ENCODE measurements at places on chromosomes 1 and 21.

- no peak for DNase-seq
Measured at GRCh38 chr1:36177589-36178431, 21.9 kb downstream of the MAP7D1 start.

DNA sequence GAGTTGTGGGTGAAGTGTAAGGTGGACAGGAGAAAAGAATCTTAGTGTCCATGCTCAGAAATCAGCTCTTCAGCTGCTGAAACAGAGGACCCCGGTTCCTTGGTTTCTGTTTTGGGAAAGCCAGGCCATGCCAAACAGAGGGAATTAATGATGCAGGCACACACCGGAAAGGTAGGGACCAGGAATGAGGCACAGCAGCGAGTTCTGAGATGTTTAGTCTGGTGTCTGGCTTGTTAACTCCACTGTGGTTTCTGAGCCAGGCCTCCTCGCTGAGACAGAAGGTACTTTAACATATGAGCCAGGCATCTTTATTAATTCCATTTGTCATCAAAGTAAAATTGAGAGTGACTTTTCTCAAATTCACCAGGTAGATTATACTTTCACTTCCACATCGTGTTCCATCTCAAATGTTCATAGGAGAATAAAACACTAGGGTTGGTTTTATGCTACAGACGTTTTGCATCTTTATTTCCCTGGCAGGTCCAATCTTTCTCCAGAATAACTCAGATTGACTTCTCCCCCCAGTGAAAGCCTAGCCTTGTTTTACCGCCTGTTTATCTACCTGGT is 23.5 kb downstream of the LRRC8D start:
- no peak for DNase-seq

- no peak for DNase-seq
Measured at GRCh38 chr21:15433091-15433490, 296.7 kb upstream of the USP25 start.

DNA sequence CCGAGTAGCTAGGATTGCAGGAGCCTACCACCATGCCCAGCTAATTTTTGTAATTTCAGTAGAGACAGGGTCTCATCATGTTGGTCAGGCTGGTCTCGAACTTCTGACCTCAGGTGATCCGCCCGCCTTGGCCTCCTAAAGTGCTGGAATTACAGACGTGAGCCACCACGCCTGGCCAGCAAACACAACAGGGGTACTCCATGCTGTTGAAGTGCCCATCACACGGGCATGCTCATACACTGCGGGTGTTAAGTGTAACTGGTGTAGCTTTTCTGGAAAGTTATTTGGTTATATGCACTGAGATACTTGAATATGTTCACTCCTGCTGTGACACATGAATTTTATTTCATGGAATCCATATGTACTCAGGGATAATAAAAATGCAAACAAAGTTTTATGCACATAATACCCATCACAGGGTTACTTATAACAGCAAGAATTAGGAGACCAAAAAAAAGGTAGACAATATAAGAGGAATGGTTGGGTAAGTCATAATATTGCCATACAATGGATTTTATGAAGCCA is 9.2 kb downstream of the SRSF4 start:
- DNase-seq, result no peak

- peak; percentile 41 for DNase-seq
Measured at GRCh38 chr1:50348449-50349241, 74.6 kb downstream of the DMRTA2 start.

DNA sequence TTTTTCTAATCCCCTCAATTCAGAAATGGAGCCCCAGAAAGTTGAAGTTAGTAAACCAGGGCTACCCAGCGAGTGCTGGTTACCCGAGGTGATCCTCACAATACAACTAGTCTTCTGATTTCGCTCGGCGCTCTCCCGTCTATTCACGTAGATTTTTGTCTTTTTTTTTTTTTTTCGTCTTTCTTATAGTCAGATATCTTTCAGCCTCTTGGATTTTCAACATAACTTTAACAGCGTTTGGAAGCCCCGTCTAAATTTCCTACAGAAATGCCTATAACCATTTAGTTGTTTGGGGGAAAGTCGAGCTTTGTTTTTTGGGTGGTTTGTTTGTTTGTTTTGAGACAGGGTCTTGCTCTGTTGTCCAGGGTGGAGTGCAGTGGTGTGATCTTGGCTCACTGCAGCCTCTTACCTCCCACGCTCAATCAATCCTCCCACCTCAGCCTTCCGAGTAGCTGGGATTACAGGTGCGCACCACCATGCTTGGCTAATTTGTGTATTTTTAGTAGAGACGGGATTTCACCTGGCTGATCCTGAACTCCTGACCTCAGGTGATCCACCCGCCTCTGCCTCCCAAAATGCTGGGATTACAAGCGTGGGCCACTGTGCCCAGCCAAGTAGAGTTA is 818 bp upstream of the TMEM50B start:
- no peak for DNase-seq

- DNase-seq, result no peak
Measured at GRCh38 chr1:147725685-147726084, 34.7 kb downstream of the GJA5 start.

GRCh38 chr1:168945870-168946269 is 160.6 kb upstream of the ATP1B1 start:
- DNase-seq, result no peak

DNA sequence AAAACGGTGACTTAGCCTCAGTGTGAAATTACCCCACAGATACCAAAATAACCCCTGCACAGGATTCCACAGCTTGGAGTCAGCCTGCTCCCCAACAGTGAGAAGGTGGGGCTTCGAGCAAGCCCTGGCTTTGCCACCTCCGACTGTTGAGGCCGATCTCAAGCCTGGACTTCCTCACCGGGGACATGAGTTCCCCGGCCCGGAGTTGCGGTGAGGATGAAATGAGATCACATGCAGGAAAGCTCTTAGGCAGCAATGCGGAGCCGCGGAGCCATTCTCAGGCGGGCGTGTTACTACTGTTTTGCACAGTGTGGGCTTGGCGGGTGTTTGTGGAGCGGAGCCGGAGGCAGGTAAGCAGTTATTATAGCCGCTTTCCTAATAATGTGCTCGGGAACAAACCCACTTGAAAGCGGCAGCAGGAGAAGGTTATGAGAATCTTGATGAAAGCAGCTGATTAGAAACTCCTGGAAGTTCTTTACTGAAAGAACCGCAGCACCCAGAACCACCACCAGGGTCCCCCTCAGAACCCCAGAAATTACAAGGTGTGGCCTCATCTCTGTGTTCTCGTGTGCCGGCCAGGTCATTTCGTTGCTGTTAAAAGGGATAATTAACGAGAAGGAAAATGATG is 3.9 kb upstream of the CLSTN1 start:
- DNase-seq, result no peak

DNA sequence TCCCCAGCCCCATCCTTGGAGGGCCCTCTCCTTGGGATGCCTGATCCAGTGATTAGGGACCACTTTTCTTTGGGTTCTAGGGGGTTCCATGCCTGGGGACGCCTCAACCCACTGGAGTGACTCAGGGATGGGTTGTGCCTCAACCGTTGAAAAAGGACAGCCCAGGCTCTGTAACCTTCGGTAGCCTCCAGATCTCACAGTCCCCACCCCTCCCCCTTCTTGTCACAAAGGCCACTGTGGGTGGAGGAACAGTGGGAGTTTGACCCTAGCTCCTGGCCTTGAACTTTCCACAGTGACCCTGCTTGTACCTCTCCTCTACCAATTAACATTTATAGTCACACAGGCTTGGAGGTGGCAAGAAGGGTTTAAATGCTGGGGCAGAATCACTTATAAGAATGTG is 2.6 kb upstream of the RORC start:
- DNase-seq, result no peak

- no peak for DNase-seq
Measured at GRCh38 chr1:12153181-12153785, 13.5 kb upstream of the TNFRSF1B start.

GRCh38 chr1:6212193-6212959 is 6.5 kb downstream of the RNF207 start:
- no peak for DNase-seq

DNA sequence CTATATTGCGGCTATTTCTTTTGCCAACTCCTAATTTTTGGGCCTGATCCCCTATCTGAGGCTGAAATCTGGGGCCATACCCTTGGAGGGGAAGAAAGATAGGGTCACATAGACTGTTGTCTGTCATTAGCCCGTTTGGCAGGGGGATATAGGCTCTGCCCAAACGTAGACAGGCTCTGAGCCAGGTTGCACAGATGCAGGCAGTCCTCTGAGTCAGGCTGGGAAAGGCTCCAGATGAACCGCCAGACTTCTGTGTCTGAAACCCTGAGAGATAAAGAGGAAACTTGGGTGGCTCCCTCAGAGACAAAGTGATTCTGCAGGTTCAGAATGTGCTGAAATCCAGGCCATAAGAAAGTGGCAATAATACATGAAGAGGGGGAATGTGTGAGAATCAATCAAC is 4.0 kb upstream of the CAP1 start:
- DNase-seq, result no peak

DNA sequence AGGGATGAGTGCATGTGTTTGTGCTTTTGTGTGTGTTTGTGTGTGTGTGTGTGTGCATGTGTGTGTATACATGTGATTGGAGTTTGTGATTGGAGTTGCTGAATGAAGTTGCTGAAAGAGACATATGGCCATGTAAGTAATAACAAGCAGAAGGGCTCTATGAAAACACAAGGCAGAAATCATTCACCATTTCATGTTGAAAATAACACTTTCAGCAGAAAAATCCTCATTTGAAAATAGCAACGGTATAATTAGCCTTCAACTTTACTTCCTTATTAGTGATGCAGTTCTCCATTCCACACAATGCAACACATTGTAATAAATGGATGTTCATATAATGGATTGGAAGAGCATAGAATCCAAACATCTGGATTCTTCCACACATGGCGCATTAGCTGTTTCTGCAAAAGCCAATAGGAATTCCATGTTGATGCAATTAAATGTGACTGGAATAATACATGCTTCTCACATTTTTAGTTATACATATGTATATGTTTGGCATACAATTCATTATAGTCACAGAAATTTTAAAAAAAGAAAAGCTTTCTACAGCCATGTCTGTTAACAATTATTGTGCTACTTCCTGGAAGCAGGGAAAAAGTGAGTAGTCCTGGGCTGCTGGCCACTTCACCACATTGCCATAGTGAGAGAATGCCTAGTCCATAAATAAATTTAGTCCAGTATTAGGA is 538.0 kb downstream of the LTN1 start:
- peak; percentile 82 for DNase-seq

DNA sequence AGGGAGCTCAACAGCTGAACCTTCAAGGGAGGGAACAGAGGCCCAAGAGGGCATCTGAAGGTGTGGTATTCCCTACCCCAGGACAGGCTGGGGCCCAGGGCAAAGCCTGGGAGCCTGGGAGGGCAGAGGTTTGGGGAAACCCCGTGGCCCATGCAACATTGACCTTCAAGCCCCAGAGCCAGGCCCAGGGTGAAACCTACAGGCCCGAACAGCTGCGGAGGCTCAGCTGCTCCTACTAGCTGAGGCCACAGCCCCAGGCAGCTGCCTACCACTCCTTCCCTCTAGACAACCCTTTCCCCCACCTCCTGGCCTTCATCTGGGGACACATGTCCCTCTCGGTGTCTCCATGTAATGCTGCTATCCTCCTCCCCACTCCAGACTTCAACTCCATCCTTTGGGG is 3.2 kb downstream of the LAD1 start:
- DNase-seq, result no peak

DNA sequence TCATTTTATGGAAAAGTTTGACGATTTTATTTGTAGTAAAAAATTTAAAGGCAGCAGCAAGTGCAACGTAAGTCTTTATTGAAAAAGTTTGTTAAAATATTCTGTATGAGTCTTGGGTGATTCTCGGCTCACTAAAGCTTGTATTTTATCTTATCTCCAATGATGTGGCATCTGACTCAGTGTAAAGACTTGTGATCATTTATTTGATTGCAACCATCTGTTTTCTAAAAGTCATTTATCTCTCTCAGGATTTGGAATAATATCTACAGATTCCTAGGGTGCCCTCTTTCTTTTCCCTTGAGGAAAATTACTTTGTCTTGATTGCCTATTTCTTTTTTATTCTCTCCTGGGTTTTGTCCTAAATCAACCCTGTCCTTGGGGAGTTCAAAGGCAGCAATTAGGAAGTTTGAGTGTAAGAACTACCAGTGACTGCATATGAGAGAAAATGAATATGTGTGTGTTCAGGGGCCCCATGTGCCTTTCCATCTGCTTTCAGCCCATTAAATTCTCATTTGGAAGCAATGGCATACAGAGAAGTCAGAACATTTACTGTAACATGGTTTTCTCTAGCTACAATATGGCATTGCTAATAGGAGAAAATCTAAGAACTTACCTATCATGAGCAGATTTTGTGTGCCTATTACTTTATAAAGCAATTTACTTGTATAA is 575.0 kb upstream of the CHRM3 start:
- DNase-seq, result no peak

GRCh38 chr1:179814546-179814838 is 63.1 kb downstream of the TOR1AIP2 start:
- DNase-seq, result no peak

GRCh38 chr1:23530747-23531561 is at the start of gene E2F2:
TSS of gene E2F2 (minus strand) at chr1:23531233. CDS start at chr1:23530793, 440 bp downstream.
- peak; percentile 66 for DNase-seq

DNA sequence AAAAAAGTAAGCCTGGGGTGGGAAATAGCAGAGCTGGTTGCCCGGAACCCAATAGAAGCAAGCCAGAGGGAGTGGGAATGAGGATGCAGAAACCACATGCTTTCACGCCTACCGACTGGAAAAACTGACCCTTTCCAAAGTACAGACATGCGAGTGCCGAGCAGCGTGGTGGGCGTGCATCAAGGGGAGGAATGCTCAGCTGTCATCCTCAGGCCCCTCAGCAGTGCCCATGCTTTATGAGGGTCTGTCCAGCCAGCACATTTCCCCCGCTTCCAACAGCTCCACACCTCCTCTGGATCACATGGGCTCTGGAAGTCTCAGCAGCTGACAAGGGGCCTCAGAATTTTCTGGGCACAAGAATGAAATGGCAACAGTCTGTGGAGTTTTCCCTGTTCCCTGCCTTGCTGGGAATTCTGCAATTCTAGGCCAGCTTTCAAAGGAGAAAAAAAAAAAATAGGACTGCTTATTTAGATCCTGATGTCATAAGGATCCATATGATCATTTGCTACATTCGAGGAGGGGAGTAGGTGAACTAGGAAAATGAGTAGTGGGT is 19.1 kb upstream of the IKBKE start:
- DNase-seq, result no peak

- DNase-seq, result no peak
Measured at GRCh38 chr1:208271236-208271635, 27.1 kb upstream of the PLXNA2 start.

GRCh38 chr1:197618061-197618460 is 157.2 kb downstream of the DENND1B start:
- peak; percentile 9 for DNase-seq
